ENCODE measurements at places on chromosomes 16 and 17.

DNA sequence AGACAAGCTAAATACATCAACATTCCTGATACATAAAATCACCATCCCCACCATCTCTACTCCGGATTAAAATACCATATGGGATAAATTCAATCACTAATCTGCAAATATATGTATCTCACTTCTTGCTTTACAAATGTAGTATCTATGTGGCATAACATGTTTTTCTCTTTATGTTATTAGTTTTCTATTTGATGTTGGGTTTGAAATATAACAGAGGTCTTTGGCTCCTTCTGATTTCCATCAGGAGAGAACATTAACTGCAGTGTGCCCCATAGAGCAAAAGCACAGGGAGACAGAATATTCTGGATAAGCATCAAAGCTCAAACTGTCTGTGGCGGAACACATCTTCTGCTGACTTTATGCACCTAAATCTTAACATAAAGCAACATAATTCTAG lies 547.2 kb upstream of the CDH8 start:
- no peak for DNase-seq

DNA sequence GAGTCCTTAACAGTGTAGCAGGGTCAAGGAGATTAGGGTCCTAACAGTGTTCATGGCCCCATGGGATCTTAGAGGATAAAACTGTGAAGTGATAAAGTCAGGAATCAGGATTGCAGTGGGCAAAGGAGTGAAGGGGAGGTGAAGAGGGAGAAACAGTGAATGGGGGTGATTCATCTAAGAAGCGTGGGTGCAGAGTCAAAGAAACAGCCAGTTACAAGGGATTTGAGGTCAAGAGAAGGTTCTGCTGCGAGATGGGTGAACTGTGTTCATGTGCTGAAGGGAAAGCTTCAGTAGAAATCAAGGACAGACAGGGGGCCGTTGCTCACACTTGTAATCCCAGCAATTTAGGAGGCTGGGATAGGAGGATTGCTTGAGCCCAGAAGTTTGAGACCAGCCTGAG lies 5.9 kb downstream of the GTF3C1 start:
- no peak for DNase-seq

DNA sequence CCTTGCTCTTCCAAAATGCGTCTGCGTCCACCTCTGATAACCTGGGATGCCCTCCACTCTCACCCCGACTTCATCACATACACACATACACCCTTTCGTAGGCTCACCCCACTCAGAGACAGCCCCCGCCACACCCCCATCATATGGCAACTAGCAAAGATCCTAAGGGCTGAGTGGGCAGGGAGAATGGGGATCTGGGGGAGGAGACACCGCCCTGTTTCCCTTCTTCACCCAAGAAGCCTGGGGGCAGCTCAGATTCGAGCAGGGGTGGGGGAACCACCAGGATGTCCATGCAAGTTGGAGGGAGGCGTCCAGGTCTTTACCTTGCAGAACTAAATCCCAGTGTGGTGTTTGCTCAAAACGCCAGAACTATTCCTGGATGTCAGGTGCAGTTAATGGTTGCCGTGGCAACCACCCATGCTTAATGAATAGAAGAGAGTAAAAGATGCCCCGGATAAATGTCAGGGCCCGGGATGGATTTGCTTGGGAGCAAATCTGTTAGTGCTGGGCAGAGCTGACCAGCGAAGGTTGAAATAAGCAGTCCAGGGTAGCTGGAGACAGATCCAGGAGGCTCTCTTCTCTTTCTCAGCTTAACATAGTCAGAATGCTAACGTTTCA lies 72.8 kb downstream of the CACNG3 start:
- DNase-seq = no peak

DNA sequence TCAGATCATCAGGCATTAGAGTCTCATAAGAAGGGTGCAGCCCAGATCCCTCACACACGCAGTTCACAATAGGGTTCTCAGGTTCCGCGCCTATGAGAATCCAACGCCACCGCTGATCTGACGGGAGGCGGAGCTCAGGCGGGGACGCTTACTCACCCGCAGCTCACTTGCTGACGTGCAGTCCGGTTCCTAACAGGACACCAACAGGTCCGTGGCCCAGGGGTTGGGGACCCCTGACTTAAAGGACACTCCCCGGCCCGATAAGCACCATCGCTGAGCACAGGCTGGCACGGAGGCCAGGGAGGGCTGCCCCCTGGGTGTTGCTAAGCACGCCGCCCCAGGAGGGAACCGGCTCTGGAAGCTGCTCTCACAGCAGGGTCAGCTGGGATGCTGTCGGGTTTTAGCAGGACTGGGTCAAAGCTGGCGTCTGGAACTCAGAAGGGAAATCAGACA lies 30.1 kb upstream of the BAHCC1 start:
- DNase-seq = no peak

DNA sequence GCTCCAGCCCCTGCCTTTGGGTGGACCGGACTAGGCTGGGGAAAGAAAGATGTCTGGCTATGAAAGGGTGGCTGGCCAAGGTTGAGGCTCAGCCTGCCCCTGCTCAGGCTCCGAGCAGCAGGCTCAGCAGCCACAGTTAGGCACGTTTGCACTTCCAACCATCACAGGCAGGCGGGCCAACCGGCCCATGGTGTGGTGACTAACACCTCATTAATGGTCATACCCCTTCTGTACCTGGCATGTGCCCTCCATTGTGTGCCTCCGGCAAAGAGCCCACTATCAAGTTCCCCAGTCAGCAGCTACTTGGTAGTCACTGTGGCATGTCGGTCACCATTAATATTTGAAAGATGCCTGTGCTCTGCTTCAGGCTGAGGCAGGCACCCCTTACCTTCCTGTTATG lies 6.7 kb downstream of the TBC1D24 start:
- no peak for DNase-seq

DNA sequence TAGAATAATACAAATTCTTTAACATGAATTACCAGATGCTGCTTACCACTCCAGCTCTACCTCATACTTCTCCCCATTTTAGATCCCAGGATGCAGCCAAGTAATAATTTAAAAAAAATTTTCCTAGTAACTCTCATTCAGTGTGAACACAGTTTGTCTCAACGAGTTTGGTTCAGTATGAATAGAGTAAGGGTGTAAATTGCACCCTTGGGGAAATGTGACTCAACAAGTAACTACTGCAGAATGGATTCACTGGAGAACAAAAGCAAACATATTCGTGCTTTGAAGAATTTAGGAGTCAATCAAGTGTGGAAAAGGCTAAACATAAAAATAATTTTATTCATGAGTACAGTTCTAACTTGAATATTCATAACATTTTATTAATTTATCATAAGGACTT lies 23.0 kb downstream of the KCNJ16 start:
- DNase-seq = no peak

- DNase-seq = no peak
Measured at GRCh38 chr17:1197781-1198490, 18.2 kb upstream of the ABR start.

DNA sequence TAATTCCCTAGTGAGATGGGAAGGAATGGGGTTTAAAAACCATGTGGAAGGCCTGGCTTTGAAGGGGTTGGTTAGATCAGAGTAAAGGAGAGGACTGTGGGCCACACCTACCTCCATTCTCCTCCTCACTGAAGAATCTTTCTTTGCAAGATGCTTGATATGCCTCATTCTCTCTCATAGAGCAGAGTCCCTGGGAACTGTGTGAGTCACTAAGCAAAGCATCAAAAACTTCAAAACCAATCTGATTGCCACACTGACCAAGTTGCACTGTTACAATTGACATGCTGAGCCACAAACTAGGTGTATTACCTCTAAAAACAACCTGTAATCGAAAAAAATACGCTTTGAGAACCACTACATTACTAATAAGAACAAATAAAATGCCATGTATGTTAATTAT lies 2.0 kb downstream of the TUBD1 start:
- no peak for DNase-seq

DNA sequence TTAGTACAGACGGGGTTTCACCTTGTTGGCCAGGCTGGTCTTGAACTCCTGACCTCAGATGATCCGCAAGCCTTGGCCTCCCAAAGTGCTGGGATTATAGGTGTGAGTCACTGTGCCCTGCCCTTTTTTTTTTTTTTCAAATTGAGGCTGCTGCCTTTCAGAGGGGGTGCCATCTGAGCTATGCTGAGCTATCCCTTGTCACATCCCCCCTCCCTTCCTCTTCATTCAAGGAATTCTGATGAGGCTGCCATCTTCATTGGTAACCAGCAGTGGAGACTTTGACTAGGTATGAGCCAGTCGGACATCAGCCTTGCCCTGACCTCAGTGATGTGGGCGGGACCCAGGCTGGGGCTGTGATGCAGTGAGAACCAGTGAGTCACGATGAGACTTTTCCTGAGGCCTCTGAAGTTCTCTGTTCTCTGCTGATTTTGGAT lies 24.4 kb upstream of the GPT2 start:
- DNase-seq = no peak

DNA sequence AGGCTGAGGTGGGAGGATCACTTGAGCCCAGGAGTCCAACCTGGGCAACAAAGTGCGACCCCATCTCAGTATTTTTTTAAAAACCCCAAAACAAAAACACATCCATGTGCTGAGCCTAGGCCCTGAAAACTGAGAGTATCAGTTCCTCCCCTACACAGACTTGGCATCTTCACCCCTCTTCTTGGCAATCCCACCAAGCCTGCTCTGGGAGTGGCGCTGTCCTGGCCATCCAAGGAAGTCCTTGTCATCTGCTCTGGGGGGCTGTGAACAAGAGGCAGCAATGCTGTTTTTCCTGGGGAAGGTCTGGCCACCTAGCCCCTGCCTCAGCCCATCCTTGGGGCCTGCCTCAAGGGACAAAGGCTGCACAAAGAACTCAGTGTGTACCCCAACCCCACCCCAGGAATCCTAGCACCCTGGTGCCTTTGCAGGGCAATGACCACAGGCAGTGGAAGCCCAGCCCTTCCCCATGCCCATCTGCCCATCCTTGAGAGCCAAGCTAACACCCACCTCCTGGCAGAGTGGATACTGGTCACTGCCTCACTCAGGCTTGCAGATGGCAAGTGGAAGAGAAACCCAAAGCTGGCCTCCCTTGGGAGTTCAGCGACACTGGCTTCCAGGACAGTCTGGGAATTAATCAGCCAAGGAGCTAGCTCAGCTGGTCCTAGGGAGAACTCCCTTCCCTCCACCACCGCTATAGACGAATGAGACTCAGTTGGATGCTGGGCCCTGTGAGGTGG lies 14.8 kb upstream of the GFOD2 start:
- DNase-seq = no peak

- DNase-seq = no peak
Measured at GRCh38 chr17:55450232-55450825, 28.7 kb upstream of the MMD start.

DNA sequence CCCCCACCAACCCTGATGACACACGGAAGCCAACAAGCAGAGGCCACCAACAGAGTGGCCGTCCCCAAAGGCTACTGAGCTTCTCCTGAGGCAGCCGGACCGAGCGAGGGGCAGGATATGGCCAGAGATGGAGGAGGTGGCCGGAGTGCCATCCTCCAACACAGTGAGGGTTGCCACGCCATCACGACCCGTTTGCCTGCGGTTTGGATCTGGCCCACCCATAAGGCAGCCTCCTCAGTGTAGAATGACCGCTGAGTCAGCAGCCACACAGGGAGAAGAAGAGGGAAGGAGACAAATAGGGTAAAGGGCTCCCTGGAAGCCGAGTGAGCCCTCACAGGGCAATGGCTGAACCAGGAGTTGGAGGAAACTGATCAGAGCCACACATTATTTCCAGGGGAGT lies 13.8 kb downstream of the HNF1B start:
- no peak for DNase-seq

DNA sequence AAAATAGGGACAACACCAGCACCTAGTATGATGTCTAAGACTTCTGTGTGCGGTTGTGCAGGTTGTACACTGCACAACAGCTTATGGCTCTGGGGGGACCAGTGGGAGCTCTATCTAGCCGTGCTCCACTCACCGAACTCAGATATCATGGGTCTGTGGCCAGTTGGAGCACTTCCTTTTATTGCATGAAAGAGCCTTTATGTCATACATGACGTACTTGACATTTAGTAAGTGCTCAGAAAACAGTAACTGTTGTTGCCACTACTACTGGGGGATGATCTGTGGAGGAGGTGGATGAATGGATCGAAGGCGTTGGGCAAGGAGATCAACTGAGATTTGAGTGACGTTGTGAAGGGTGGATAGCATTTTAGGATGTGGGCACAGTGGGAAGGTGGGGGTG lies 368.8 kb downstream of the SNX29 start:
- DNase-seq = no peak

- DNase-seq = no peak
Measured at GRCh38 chr17:6559753-6560215, 3.4 kb upstream of the PITPNM3 start.

- no peak for DNase-seq
Measured at GRCh38 chr16:84055801-84056634, 13.4 kb upstream of the SLC38A8 start.

DNA sequence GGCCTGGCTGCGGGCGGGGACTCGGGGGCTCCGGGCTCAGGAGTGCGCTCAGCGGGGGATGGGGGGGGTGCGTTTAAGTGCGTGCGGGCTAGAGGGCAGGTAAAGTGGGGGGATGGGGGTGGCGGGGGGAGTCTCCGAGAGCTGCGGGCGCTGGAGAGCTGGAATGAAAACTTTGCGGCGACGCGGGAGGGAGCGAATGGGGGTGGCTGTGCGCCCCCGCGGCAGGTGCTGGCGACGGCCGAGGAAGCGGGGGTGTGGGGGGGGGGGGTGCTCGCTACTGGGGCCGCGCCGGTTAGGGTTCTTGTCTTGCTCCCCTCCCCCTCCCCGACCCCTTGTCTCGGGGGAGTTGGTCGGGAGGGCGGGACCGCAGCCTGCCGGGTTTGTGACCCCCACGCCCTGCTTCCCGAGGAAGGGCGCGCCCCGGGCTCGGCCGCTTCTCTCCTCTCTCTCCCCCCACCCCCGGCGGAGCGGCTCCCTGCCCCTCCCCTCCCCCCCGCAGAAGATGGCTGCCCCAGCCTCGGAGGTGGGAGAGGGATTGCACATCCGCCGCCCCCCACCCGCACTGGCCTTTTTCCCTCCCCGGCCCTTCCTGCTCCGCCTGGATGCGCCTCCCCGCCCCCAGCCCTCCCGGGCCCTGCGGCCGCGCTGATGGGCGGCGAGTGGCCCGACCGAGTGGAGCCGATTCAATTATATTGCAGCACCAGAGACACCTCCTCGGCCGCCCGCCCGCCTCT lies 649 bp downstream of the GSE1 start:
- DNase-seq = no peak

GRCh38 chr16:72644911-72645310 lies 403.0 kb downstream of the ZFHX3 start:
- no peak for DNase-seq

DNA sequence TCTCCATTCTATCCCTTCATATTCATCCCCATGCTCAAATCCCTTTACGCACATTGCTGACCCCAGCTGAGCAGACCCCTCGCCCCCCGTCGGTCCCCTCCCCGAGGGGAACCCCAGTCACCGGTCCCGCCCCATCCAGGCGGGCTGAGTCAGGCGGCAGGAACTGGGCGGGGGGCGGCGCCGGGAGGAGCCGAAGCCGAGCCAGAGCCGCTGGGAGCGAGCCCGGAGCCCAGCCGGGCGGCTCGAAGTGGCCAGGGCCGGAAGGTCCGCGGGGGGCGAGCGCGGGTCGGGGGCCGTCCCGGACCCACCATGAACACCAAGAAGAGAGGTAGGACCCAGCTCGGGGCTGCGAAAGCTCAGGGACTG lies 8.6 kb downstream of the RIPOR1 start:
- DNase-seq = no peak

GRCh38 chr16:28494121-28494851 lies at the start of gene APOBR:
Gene APOBR, plus strand, starts transcription at chr16:28494643. Its CDS starts 39 bp downstream, at chr16:28494682.
- DNase-seq = no peak

GRCh38 chr16:17306745-17307144 lies 164.0 kb downstream of the XYLT1 start:
- no peak for DNase-seq

All from thoracic aorta (tissue), 2 donors.